ENCODE measurements at places on chromosomes 4 and X. TPM values are rescaled to one million over a fixed set of nuclear protein-coding genes. Genes with fewer than 3 reads are reported as not detected.

DNA sequence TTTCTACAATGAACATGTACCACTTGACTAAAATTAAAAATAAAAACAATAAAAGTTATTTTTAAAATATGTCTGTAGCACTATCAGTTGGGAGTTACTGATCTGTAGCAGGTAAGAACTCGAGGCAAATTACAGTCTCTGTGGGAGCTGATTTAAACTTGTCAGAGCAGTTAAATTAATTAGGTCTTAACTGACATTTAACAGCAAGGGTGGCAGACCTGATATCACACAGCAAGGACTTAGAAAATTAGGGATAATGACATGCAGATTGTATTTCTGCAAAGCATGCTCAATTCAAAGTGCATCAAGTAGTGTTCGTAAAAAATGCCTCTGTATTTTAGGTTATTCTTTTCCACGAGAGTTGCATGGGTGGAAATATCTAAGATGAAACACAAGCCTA is 208.9 kb downstream of the SPATA18 start:
- no peak for DNase-seq

DNA sequence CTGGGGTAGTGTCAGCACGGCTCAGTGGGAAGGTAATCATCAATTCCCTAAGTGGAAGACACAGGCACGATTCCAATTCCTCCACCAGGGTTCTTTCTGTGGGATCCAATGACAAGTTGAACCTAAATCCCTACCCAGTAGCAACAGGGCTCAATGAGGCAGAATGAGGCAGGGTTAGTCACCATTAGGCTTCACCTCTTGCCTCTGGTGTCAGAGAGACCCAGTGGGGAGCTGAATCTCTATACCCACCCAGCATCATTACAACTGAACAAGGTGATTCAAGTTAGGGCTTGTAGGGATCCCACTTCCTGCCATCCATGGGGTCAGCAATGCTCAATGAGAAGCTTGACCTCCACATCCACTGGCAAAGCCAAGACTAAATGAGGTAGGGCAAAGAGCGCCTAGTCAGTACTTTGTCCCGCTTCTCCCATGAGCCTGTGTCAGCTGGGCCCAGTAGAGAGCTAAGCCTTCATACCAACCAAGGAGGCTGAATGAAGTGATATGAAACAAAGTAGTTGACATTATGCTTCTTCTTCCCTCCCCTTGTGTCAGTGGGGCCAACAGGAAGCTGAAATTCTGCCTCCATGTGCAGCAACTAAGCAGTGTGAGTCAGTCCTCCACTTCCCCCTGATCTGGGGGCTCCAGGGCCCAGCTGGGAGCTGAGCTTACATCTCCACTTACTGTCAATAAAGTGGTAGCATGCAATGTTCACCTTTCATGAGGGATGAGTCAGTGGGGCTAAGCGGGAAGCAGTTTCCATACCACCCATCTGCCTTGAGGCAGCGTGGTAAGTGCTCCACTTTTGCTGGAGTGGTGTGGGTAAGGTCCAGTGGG is 36.4 kb upstream of the RBM41 start:
- DNase-seq: no peak

Gene CHIC2
- 84.8 TPM for total RNA-seq

DNA sequence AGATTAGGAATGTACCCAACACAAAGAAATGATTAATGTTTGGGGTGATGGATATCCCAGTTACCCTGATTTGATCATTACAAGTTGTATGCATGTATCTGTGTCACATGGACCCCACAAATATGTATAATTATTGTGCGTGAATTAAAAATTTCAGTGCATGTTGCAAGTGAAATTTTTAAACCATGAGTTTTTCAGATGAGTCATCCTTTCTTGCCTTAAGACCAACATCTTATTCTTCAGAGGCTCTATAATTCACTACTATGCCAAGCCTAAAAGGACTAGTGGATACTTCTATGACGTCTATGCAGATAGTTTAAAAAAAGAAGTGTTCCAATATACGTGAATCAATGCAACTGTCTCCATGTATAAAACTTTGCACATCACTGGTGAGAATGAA is 113.0 kb upstream of the SH3RF1 start:
- DNase-seq: no peak

- no peak for DNase-seq
Observed at GRCh38 chrX:12332786-12333347, 194.6 kb downstream of the FRMPD4 start.

GRCh38 chr4:10020106-10020505 is 1.2 kb downstream of the SLC2A9 start:
- no peak for DNase-seq

- no peak for DNase-seq
Observed at GRCh38 chr4:8708401-8709021, 115.9 kb downstream of the CPZ start.

Gene PHOX2B
- not detected for total RNA-seq

DNA sequence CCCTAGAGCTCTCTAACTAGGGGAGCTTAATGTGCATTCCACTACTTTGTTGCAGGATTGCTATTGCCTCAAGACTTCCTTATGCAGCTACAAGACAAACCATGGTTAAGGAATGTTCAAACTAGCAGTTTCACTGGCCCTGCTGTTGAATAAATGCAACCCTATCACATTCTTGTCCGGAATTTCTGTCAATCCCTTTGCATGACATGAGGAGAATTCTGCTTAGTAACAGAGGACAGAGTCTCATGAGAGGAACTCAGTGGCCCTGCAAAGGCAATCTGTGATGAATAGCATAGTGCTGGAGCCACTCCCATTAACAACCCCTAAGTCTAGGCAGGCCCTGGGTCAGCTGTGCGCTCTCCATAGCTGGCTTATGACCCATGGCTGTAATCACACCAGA is 30.7 kb upstream of the SGMS2 start:
- no peak for DNase-seq

Gene TMEM144
- 7.5 TPM for total RNA-seq

Gene TMPRSS11D
- total RNA-seq: not detected

- no peak for DNase-seq
Observed at GRCh38 chr4:128825226-128825625, 15.7 kb downstream of the JADE1 start.
